ENCODE measurements at places on chromosomes 11 and 22. TPM values are rescaled to one million over a fixed set of nuclear protein-coding genes. Genes with fewer than 3 reads are reported as not detected.

Gene BSX
- not detected for total RNA-seq

Gene OR51B2
- not detected for total RNA-seq

Gene LYVE1
- total RNA-seq, result not detected

Gene HPS5
- 39.8 TPM for total RNA-seq

Gene P4HA3
- 8.7 TPM for total RNA-seq

Gene SLC22A6
- not detected for total RNA-seq

Gene EXPH5
- total RNA-seq, result under 0.01 TPM

DNA sequence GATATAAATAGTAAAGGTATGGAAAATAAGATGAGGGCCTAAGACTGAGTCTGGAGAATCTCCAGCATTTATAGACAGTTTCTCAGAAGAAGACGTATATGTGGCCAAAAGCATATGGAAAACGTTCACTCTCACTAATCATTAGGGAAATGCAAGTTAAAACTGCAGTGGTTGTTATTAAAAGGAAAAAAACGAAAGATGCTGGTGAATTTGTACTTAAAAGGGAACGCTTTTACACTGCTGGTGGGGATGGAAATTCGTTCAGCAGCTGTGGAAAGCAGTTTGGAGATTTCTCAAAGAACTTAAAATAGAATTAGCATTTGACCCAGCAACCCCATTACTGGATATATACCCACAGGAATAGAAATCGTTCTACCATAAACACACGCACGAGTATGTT, 180.5 kb upstream of the CADM1 start:
- no peak for DNase-seq

DNA sequence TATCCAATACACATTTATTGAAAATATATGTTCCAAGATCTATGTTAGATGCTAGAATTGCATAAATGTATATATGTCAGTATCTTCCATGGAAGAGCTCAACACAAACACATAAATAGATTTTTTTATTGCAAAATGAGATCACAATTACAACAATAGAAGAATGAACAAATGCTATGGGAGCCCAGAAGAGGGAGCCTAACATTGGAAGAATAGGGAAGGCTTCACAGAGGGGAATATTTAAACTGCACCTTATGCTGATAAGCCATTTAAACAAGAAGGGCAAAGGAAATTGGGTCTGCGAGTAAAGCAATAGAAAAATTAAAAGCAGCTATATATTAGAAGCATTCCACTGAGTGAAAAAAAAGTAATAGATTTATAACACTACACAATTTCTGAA, 96.1 kb upstream of the LRRC55 start:
- DNase-seq, result no peak

- DNase-seq, result no peak
These were observed 468.9 kb downstream of the LUZP2 start for GRCh38 chr11:24965748-24966147.

GRCh38 chr11:75859614-75860013, 44.6 kb downstream of the UVRAG start:
- no peak for DNase-seq

GRCh38 chr11:103961010-103961409, 75.4 kb upstream of the DDI1 start:
- DNase-seq, result no peak

DNA sequence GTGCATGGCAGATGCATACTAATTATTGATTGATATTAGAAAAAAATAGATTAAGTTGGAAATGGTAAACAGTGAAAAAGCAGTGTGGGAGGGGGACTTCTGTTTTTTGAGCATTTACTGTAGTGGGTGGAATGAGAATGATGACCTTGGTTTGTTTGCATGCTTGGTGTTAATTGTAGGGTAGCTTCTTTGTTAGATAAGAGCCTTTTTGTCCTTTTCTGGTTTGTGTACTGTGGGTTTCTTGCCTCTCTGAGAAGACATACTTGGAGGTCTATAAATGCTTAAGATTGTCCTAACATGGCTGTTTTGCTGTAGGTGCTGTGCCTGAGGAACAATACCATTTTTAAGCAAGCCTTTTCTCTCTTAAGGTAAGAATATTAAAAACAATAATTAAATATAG, 17.0 kb downstream of the MRPL48 start:
- no peak for DNase-seq

DNA sequence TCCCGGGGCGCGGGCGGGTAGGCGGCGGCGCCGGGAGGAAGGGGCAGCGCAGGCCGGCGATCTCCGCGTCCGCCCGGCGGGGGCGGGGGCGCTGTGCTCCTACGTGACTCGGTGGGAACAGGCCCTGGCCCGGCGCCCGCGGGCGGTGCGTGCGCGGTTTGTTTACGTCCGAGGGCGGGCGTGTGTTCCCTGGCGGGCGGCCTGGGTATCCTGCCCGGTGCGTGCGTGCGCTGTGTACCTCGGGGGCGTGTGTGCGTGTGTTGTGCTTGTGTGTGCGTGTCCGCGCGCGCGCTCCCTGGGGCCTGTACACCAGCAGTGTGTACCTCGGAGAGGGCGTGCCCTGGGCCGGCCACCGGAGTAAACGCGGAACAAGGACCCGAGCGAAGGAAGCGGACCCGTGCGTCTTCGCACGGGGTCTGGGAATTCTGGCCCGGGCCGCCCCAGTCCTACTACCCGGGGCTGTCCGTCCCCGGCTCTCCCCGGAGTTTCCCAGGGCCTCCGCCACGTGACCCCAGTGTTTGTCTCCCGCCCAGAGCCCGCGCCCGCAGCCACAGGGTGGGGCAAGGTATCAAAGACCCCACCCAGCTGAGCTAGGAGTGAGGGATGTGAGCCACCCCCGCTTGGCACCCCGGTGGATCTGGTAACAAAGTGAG, 769 bp downstream of the MAFF start:
- peak; percentile 95 for DNase-seq

GRCh38 chr11:2268729-2269600, 1.4 kb downstream of the ASCL2 start:
- peak; percentile 90 for DNase-seq

- peak; percentile 79 for DNase-seq
These were observed 117.8 kb downstream of the C11orf91 start for GRCh38 chr11:33582636-33583325.

DNA sequence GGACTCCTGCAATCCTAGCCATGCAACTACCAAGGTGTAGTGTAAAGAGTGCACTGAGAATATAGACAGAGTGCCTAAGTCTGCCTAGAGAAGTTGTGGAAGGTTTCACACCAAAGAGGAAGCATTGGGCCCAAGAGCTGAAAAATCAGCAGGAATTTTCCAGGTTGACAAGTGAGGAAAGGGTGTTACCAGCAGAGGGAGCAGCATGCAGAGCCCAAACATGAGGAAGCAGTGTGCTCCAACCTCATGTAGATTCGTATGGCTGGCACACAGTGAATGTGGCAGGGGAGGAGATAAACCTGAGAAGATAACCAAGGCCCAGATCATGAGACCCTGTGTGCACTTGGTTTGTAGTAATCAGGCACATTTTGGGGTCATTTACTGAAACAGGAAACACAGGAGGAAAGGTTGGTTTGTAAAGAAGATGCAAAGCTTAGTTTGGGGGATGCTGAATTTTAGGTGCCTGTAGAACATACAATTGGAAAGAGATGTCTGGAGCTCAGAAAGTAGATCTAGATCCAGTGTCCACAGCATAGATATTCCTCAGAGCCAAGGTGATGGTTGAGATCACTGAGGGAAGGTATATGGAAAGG, 1.7 kb downstream of the HPX start:
- DNase-seq, result no peak

DNA sequence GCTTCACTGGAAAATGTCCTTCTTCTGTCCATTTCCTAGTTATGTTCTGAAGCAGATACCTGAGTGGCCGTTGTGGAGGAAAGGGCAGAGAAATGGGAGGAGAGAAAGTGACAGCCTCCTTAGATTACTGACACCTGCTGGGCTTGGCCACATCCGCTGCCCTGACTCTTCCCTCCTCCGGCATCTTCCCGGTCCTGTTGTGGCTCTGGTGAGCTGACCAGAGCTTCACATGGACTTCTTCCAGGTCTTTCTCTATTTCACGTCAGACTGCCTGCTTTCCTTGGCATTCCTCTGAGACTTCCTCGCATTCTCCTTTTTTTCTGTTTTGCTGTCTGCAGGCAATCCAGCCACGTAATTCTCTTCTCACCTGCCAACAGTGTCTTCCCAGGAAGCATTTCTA, 138.7 kb upstream of the E2F8 start:
- DNase-seq, result no peak

GRCh38 chr11:79447038-79447786, 6.4 kb upstream of the TENM4 start:
- DNase-seq, result no peak

- peak; percentile 71 for DNase-seq
These were observed 217.4 kb downstream of the SBF2 start for GRCh38 chr11:10076458-10077141.

DNA sequence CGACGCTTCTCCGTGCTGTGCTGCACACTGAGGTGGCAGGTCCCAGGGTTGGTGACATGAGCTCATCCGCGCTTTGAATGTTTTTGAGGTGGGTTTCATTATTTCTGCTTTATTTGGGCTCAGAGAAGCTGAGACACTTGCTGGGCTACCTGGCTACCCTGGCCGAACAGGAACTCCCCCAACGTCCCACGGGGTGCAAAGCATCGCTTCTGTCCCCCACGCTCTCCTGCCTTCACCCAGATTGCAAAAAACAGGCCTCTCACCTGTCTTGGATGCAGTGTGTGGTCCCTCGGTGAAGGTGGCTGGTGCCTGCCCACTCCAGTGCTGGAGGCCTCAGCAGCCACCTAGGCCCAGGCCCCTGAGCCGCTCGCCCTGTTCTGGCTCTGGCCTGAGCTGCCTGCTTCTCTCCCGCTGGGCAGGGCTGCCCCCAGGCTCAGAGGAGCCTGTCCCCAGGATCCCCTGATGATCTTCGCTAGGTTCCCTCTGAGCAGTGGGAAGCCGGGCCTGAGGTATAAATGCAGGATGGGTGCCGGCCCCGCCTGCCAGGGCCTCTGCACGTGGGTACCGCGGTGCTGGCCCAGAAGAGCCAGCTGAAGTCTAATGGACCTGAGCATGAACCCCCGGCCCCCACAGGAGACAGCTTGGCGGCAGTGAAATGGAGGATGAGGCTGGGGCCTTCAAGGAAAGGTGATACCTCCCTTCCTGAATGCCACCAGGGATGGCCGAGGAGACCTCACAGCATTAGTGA, 15.8 kb upstream of the MRGPRD start:
- DNase-seq, result peak; percentile 41

GRCh38 chr22:19717691-19718455, 3.6 kb downstream of the SEPTIN5 start:
- peak; percentile 100 for DNase-seq

- no peak for DNase-seq
These were observed 96.0 kb upstream of the PITPNB start for GRCh38 chr22:28015046-28015425.

DNA sequence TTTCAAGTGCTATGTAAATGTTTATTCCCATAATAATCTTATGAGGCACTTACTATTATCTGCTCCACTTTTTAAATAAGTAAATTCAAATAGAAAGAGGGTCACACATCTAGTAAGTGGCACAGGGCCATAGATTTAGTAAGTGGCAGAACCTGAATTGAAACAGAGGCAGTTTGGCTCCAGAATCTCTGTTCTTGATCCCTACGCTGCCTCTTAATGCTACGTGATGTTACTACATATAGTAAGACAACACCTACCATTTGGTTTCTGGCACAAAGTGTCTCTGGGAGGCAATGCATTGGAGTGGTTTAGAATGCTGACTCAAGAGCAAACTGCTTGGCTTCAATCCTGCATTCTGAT, 1018.3 kb downstream of the DLG2 start:
- DNase-seq, result no peak

GRCh38 chr11:84648471-84648870, 978.7 kb downstream of the DLG2 start:
- DNase-seq, result no peak

- peak; percentile 68 for DNase-seq
These were observed 276.9 kb downstream of the FAM76B start for GRCh38 chr11:95512682-95513081.

- DNase-seq, result no peak
These were observed 1181.6 kb downstream of the TBC1D22A start for GRCh38 chr22:47943729-47944700.

- no peak for DNase-seq
These were observed 9.5 kb downstream of the EI24 start for GRCh38 chr11:125578783-125579182.

DNA sequence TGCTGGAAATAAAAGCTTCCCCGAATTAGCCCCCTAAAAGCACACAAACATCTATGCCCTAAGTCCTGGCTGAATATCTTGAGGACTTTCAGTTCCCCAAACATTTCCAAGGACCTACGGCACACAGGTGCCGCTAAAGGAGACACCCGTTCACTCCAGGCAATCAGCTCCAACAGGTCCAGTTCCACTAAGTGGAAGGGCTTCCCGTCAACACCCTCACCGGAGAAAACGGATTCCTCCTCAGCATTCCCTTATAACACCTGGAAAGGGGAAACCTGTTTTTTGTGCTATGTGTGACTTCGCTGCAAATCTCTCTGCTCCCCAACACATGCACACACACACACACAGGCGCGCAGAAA, 3.9 kb downstream of the TENM4 start:
- DNase-seq, result peak; percentile 52

DNA sequence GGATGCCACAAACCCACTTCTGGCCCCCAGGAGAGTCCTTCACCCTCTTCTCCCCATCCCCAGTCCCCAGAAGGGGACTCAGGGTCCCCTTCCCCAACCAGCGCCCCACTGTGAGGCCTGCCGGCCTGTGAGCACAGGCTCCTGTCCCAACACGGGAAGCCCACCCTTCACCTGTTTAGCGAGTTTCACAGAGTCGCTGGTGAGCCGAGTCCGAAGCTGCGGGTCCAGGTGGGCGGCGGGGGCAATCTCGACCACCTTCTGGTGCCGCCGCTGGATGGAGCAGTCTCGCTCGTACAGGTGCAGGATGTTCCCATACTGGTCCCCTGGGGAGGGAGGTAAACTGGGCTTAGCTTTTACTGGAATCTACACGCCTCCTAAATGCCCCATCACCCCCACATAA, 13.3 kb downstream of the LRFN4 start:
- peak; percentile 32 for DNase-seq

DNA sequence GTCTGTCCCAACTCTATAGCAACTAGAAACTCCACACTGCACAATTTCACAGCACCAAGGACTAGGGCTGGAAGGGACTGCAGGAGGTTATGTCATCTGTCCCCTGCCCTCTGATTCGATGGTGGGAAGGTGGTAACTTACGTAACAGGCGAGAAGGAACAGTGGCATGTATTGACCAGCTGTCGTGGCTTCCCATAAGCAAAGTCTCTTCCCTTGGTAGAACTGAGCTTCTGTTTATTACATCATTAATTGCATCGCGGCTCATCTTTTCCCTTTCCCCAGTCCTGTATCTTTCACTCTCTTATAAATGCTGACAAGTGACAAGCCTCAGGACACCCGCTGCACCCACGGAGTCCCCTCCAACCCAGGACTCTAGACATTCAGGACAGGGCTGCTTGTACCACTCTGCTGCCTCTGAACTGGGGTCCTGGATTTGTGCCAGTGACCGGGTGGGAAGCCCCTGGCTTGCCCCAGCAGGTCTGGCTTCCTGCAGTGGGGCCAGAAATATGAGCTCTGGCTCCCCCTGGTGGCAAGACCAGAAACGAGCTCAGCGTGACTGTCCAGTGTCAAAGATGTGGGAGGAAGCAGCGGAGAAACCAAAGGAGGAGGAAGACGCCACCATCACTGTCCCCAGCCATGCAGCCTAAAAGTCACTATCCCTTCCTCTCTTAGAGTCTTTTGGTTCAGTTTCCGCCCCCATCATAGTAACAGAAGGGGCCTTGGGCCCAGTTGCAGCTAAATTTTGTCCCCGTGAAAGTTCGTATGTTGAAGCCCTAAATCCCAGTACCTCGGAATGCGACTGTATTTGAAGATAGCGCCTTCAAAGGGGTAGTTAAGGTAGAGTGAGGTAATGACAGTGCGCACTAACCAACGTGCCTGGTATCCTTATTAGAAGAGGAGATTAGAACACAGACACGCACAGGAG, 84.5 kb downstream of the ISX start:
- peak; percentile 68 for DNase-seq
